ENCODE measurements at places on chromosomes 3 and 15.

DNA sequence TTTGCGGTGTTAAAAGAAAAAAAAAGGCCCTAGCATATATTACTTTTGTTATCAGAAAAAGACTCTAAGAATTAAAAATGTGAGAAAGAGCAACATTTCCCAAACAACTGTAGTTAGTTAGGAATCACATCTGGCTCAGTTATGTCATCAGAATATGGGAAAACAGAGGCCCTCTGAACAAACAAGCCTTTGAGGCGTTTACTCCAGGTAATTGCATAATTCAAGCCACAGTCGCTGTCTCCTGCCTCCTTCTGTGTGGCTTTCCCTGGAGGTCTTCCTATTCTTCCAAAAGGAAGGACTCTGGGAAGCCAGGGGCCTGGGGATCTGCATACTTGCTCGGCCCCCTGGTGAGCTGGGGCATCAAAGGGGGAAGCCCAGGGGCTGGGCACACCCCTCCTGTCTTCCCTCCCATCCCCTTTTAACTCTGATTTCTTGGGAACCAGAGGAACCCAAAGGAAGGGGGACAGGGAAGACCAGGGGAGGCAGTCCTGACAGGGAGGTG lies 3.7 kb upstream of the FAM107A start:
- no peak for DNase-seq

DNA sequence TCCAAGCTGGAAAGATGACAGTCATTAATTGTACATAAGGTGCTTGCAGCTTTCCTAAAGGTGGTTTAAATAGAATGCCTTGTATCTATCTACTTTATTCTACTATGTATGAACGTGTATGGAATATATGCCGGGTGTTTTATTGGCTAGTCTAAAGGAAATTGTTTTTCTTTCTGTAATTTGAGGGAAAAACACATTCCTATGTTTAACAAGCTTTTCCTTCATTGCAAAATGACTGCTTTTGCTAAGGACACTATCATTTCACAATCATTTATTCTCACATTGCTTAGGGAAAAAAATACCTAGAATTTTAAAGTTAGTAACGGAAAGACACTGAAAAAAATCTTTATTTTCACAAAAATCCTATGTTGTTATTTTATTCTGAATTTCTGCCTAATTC lies 141.7 kb downstream of the WDR76 start:
- no peak for DNase-seq

GRCh38 chr15:99169769-99170311 lies 65.0 kb downstream of the SYNM start:
- DNase-seq: no peak

GRCh38 chr3:72675243-72675642 lies 173.0 kb downstream of the SHQ1 start:
- DNase-seq: no peak

DNA sequence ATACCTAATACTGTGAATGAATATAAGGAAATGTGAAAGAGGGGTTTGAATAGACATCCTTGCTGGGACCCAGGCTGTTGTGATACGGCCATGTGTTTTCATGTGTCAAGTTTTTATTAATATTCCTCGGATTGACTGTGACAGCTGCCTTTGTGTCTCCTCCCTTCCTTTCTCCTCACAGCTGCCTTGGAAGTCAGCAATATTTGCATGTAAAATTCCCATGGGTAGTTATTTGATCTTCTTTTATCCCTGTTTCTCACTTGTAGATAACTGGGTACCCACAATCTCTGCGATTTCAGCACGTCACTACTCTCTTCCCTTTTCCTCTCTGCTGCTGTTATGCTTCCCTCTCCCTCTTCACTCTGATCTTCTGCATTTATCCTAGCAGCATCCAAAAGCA lies 9.4 kb downstream of the GPR156 start:
- DNase-seq: no peak

- no peak for DNase-seq
These were observed 3.6 kb upstream of the AMOTL2 start for GRCh38 chr3:134377896-134378295.

GRCh38 chr3:66392512-66392911 lies 108.3 kb downstream of the LRIG1 start:
- DNase-seq: no peak

DNA sequence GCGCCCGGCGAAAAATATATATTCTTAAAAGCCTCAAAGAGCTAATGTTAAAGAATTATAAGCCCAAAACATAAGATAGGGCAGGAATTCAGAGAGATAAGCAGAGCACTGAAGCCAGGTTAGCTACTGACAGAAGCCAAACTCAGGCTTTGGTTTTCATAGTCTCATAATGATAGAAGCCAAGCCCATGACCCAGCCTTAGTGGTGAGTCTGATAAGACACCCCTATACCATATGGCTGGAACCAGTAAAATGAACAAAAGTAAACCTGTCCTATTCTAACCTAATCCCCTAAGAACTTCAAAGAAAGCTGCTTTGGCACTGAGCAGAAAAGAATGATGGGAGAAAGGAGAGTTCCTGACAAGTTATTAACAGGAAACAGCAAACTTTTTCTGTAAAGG lies 25.9 kb downstream of the MYO9A start:
- DNase-seq: no peak

GRCh38 chr15:73959012-73959581 lies 32.8 kb downstream of the LOXL1 start:
- DNase-seq: peak; percentile 20

GRCh38 chr3:152266221-152266995 lies 2.3 kb upstream of the MBNL1 start:
- peak; percentile 8 for DNase-seq

DNA sequence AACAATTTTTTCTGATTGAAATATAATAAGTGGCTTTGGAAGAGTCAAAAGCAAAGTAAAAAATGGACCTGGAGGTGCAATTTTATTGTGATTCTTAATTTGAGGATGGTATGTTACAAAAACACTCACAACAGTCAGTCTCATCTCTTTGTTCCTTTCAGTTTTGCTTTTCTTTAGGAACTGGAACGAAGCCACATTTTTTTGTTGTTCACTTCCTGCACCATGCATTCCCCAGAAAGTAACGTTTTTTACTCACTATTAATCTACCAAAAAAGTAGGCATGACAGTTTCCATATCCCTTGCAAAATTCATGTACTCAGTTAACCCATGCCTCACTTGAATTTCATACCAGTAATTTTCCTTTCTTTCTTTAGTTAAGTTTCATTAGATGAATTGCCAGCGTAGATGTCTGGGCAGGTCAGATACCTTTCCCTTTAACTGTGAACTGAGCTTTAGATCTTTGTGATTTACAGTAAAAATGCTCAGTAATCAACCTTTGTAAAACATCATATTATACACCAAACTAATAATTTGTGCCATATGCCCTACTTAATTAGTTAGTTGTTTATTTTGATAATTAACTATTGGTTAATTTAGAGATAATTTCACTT lies 384.3 kb downstream of the ROBO1 start:
- no peak for DNase-seq

DNA sequence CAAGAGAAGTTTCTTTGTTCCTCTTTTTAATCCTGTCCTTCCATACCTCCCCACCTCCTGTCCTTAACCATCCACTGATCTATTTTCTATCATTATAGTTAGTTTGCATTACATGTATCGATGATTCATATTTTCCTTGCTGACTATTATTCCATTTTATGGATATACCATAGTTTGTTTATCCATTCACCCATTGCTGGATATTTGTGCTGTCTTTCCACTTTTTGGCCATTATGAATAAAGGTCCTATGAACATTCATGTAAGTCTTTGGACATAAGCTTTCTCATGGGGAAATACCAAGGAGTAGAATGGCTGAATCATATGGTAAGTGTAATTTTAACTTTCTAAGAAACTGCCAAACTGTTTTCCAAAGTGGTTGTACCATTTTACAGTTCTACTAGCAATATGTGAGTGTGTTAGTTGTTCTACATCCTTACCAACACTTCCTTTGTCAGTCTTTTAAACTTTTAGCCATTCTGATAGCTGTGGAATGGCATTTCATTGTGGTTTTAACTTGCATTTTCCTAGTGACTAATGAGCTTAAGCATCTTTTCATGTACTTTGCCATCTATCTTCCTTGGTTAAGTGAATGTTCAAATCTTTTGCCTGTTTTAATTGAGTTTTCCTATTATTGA lies 11.7 kb downstream of the ATP6V1A start:
- no peak for DNase-seq

DNA sequence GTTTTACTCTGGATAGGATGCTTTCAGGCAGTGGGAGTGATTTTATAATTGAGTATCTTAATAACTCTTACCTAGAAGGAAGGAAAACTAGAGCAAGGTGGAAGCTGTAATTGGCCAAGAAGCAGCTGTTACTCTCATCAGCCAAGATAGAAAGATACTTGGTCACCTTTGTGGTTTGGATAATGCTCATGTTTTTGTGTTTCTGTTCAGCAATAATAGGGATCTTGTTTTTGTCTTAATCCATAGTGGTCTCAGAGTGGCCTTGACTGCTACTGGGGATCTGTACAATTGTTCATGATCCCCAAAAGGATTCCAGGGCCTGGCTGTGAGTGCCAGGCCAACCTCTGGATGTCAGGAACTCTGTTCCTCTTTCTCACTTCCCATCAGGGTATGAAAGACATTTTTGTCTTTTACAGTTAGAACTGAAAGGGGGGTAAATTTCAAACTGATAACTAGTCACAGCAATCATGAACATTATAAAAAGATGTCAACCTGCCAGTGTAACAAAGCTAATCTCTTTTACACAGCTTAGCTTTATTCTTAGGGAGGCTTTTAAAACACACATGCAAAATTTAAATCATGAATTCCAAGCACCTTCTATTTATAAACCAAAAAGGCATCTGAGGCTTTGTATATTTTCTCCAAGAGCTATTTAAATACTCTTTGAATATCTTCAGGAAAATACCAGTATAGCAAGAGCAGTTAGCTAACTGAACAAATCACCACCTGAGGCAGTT lies 6.0 kb downstream of the UBL7 start:
- no peak for DNase-seq

DNA sequence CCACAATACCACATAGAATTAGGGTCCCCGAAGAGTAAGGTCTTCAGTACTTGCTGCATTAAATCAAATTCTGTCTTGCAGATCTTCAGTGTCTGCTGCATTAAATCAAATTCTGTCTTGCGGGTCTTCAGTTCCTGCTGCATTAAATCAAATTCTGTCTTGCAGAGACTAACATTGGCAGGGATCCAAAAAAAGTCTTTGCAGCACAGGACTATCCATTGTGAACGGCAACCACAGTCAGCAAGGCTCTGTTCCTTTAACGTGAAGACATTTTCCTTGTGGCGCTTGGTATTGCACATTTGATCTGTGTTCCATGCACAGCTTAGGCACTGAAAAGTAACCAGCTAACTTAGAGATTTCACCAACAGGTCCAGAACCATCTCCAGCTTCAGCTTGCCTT lies 46.8 kb upstream of the POMGNT2 start:
- no peak for DNase-seq

- no peak for DNase-seq
These were observed 17.0 kb downstream of the IREB2 start for GRCh38 chr15:78454992-78455391.

- no peak for DNase-seq
These were observed 71.3 kb upstream of the MBNL1 start for GRCh38 chr3:152197451-152197850.

DNA sequence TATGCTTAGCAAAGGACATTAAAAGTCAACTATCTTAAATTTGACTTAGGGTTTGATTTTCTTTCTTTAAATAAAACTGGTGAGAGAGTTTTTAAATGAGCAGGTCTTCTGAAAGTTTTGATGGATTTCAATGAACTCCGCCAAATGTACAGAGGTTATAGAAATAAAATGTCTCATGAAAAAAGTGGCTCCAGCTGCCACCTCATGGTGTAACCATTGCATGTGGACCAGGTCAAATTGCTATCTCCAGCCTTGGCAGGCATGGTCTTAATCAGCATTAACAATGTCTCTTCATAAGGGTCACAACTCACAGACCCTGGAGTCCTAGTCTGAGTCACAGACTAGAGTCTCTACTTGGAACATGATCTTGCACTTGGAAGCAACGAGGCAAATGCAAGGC lies 182.3 kb downstream of the ADAMTS17 start:
- DNase-seq: no peak

GRCh38 chr3:136750209-136750896 lies 1.8 kb downstream of the STAG1 start:
- no peak for DNase-seq

GRCh38 chr3:169002689-169003088 lies 660.8 kb downstream of the MECOM start:
- no peak for DNase-seq

All from DMS53 (cell line).